Suppressor macrophage (primary cell): ENCODE measurements at places on chromosomes 2 and 18.

DNA sequence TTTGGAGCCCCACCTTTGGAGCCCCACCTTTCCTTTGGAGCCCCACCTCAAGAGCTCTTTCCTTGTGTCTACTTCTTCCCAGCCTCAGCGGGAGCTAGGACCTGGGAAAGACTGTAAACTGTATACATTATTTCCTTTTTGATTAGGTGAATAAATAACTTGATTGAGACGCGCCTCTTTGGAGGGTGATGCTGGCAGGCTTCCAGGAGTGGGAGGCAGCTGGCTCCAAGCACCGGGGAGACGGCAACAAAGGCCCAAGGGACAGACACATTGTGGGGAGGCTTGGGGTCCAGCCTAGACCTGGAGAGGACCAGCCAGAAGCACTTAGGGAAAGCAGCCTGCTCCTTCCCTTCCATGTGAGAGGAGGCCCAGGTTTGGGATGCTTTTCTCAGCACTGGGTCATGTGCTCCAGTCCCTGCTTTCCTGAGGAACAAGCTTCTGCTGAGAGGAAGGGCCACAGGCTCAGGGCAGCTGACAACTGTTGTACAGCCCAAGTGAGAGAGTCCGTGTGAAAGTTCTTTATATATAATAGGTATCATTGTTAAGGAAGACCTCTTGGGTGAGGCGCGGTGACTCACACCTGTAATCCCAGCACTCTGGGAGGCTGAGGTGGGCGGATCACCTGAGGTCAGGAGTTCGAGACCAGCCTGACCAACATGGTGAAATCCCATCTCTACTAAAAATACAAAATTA, 297.2 kb upstream of the SLC14A2 start:
- no peak for DNase-seq

DNA sequence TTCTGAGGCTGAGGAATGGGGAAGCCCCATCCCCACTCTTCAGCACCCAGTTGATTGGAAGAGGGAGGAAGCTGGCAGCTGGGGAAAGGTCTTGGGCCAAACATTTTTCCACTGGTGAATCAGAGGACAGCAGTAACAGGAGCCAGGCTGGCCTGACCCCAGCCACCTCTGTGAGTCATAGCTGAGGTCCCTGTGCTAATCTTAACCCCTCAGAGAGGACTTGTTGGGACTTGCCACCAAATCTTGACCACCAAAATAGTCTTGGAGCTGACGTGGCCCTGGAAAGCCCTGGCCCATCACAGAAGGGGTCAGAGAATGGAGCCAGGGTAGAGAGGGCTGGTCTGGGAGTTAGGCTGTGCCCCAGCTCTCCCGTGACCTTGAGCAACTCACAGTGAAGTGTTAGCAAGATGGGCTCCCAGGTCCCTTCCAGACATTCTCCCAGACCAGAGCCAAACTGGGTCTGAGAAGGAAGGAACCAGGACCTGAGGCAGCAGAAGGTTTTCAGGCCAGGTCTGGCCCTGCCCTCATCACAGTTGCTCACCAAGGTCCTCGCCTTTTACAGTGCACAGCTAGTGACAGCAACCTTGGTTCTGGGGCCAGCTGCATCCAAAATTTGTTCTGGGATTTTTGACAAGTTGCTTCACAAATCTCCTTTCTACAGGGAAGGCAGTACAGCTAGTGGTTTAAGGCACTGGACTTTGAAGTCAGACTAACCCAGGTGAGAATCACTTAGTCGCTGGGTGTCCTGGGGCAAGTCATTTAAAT, 266.6 kb downstream of the CYP26B1 start:
- DNase-seq, result no peak

DNA sequence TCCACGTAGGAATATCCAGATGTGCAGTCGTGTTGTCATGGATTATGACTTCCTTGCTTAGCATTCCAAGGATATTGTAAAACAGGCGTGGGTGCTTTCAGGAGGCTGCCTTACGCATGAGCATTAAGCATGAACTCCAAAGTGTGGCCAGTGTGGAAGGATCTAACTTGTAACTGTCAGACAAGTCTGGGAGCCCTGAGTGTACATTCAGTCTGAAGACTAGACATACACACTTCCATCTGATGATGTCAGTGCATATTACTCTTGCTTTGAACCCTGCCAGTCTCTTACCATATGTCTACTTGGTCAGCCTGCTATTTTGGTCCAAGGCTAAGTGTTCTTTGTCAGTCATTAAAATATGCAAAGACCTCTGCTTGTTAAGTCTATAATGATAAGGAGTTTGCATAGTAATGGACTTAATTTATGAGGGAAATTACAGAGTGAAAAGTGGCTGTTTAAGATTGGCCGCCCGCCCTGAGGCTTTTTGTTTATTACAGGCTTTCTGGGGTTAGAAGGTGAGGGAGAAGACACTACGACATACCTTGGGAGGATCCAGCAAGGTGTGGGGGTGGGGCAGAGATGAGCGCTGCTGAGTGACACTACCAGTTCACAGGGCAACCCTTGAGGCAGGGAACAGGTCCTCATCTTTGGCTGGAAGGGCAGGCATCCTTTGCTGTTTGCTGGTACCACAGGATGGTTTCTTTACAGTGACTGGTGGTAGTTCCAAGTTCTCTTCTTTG, 48.3 kb downstream of the CABLES1 start:
- no peak for DNase-seq

DNA sequence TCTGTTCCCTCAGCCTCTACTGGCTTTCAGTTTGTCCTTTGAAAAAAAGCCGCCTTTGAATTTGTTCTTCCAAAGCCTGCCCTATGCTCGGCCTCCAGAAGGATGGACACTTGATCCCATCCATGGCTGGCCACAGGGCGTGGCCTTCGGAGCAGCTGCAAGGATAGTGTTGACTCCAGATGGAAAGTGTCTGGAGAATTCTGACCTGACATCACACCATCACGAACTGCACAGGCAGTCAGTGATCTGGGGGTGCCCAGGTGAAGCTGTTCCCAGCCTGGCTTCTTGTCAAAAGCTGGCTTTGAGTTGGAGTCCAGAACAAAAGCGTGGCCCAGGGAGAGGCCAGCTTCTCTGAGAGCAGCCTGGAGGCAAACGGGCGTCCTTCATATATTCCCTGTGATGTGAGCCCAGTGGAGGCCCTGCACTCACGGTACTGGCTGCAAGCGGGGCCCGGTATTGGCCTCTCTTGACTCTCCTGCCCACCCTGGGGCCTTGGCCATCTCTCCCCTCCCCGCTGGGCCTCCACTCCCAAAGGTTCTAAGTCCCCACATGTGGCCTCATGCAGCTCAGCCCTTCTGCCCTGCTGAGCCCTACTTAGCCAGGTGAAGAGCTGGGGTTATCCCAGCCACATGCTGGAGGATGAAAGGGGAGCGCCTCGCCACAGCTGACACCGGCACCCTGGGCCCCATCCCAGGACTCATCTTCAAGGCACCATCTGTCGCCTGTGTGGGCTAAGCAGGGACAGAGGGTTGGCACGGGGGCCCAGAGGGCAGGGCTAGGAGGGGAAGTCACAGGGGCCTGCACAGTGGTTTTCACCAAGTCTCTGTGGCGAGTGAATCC, 20.4 kb upstream of the ATOH8 start:
- DNase-seq, result no peak

DNA sequence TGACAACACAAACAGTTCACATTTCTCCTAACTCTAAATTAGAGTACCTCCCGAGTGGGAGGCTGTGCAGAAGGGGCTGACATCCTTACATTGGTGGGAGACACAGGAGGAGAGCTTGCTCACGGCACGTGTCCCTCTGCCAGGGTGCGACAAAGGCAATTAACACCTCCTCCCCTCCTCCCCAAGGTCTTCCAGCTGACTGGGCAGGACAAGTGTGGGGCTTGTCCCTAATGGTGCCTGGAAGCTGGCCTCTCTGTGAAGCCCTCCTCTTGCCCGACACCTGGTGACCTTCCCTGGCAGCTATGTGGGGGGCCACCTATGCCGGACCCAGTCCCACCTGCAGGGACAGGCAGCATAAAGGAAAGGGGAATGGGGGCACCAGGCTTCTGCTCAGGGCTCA, 57.0 kb downstream of the FAM168B start:
- DNase-seq, result no peak

GRCh38 chr2:68730828-68731227, 3.8 kb upstream of the ARHGAP25 start:
- DNase-seq, result peak; percentile 66

GRCh38 chr18:50061876-50062517, 132.9 kb downstream of the MYO5B start:
- DNase-seq, result no peak

DNA sequence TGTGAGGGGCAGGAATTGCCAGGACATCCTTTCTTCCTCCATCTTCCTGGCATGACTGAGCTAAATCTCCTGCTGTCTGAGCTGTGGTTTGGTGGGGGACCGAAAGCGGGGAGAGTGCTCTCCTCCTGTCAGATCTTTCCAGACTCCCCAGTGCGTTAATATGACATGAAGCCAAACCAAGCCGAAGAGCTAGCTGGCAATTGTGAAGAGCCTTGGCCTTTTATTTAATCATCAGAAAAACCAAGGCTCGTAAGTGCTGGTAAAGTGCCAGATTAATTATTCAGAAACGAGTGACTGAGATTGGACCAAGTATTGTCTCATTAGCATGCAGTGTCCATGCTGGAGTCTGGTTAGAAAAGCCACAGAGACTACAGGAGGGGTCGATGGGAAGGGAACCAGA, 14.5 kb upstream of the LRPPRC start:
- no peak for DNase-seq

GRCh38 chr2:7744827-7745226, 827.6 kb downstream of the RNF144A start:
- DNase-seq, result no peak

GRCh38 chr2:204074456-204074855, 137.9 kb downstream of the ICOS start:
- no peak for DNase-seq
